AG08395 (cell line): ENCODE measurements at places on chromosomes 11 and 22.

DNA sequence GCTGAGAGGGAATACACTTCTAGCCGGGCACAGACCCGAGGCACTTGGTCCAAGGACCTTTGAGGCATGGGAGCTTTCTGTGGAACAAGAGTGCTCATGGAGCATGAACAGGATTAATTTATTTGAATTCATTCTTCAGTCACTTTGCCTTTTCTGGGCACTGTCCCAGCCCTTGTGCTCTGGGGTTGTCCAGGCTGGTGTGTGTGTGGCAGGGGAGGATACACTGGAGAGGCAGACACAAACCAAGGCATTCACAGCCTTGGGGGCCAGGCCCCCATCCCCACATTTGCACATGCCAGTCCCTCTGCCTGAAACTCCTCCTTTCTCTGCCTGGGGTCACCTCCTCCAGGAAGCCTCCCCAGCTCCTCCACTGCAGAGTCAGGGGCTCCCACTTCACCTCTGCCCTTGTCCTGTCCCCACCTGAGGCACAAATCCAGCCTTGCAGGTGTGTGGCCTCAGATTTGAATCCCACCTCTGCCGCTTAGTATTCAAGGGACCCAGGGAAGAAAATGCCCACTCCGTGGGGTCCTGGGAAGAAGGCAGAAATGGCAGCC lies 55.5 kb downstream of the MYO7A start:
- DNase-seq: no peak

DNA sequence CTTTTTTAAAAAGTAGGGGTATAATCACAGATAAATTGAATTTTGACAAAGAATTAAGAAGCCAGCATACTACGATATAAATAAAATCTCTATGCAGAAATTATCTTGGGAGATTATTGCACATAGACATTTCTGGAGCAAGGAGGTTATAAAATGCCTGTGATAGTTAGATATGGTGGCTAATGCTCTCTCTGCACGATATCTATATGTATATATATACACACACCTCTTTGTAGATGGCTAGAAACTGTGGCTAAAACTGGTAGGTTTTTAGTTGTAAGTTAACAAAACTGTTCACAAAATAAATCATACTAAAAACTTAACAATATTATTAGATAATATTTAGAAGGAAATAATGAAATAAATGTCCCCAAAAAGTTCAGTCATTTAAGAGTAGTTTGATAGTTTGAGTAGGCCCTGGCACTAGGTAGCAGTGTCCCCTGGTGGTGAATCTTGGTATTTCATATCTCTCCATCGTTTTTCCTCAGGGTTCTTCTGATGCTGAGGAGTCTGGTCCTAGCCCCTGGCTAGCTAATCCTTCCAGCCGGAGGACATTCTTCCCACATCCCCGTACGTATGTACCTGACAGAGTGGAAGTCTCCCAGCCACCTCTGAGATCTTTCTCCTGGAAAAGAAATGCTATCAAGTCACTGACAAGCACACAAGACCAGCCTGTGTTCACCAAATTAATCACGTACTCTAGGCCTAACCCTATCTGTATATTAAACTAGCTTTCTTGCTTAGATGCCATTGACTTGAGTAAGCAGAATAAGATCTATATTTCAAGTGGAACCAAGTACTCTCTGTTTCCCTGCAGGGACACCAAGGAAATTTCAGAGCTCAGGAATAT lies 32.2 kb downstream of the ART5 start:
- peak; percentile 64 for DNase-seq

- peak; percentile 78 for DNase-seq
These were observed 129.5 kb upstream of the E2F8 start for GRCh38 chr11:19370100-19370861.

DNA sequence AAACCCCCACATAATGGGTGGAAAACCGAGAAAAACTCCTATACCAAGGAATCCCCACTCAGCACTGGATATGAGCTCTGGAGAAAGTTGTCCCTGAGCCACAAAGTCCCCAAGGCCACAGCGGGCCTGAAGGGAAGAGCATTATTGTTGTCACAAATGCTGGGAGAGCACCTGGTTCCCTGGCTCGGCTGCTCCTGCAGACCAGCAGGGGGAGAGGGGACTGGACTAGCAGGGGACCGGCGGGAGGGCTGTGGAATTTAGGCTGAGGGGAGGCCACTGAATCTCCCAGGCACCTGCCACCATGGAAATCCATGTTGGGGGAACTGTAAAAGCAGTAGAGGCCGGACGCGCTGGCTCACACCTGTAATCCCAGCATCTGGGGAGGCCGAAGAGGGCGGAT lies 7.0 kb downstream of the PC start:
- DNase-seq: no peak

DNA sequence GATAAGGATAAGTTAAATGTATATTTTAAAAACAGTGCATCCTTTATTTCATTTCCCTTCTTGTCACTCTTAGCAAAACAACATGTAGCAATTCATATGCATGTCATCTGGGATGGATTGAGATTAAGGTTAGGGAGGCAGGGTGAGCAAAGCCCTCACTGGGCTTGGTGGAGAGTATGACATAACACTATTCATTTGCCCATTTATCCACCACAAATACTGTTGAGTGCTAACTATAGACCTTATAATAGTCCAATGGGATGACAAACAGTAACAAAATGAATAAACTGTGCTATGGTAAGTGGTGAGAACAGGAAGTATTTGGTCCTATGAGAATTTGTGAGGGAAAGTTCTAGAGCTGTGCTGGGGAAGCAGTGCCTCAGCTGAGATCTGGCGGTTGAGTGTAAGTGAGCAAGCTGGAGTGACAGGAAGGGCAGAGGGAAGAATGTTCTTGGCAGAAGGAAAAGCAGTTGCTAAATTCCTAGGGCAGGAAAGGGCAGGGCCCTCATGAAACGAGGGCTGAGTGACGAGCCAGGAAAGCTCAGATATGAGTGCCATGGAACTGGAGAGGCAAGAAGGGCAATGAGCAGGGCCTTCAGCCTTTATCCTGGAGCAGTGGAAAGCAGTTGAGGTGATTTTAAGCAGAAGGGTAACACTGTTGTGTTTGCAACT lies 6.7 kb downstream of the HSD17B12 start:
- no peak for DNase-seq

DNA sequence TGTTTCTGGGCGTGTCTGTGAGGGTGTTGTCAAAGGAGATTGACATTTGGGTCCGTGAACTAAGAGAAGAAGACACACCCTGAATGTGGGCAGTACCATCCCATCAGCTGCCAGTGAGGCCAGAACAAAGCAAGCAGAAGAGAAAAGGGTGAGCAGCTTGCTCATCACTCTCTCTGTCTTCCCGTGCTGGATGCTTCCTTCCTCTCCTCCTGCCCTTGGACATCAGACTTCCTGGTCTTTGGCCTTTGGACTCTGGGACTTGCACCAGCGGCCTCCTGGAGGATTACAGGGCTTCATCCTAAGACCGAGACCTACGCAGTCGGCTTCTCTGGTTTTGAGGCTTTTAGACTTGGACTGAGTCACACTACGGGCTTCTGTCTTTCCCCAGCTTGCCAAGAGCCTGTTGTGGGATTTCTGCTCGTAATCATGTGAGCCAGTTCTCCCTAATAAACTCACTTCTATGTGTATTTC lies 18.8 kb downstream of the APOL2 start:
- peak; percentile 27 for DNase-seq

DNA sequence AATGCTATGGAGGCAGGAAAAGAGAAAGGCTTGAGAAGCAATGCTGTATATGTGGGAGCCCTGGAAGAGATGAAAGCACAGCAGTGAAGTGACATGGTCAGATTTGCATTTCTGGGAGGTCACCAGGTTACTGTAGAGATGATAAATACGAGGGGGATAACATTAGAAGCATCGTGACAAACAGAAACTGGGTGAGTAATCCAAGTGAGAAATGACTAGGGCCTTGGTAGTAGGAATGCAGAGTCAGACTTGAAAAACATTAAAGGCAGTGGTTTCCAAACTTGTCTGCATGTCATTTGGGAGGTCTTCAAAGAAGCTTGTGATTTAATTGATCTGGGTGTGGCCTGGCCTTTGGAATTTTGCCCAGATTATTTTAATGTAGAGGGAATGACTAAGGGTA lies 43.9 kb downstream of the CCDC34 start:
- peak; percentile 81 for DNase-seq

- DNase-seq: no peak
These were observed 3.9 kb upstream of the GTSE1 start for GRCh38 chr22:46292732-46293131.

DNA sequence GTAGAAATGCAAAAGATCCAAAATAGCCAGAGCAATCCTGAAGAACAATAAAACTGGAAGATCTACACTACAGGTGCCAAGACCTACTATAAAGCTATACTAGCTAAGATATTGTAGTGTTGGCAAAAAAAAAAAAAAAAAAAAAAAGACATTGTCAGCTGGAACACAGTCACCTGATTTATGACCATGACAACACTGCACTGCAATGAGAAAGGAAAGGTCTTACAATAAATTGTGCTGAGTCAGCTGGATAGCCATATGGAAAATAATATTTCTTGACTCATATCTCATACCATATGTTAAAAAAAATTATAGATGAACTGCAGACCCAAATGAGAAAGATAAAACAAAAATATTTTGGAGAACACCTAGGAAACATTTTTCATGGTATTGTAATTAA lies 3.1 kb upstream of the PANX3 start:
- no peak for DNase-seq

- DNase-seq: no peak
These were observed 522.6 kb downstream of the MN1 start for GRCh38 chr22:27278946-27279345.

- no peak for DNase-seq
These were observed 32.6 kb downstream of the RRP8 start for GRCh38 chr11:6570691-6571427.
